NCI-H1694 treated with DMSO at 0.1 percent for 48 hours (cell line): ENCODE measurements at places on chromosomes 16 and 17.
A peak's percentile ranks its signal among the peaks of the same experiment; 100 is the strongest.

DNA sequence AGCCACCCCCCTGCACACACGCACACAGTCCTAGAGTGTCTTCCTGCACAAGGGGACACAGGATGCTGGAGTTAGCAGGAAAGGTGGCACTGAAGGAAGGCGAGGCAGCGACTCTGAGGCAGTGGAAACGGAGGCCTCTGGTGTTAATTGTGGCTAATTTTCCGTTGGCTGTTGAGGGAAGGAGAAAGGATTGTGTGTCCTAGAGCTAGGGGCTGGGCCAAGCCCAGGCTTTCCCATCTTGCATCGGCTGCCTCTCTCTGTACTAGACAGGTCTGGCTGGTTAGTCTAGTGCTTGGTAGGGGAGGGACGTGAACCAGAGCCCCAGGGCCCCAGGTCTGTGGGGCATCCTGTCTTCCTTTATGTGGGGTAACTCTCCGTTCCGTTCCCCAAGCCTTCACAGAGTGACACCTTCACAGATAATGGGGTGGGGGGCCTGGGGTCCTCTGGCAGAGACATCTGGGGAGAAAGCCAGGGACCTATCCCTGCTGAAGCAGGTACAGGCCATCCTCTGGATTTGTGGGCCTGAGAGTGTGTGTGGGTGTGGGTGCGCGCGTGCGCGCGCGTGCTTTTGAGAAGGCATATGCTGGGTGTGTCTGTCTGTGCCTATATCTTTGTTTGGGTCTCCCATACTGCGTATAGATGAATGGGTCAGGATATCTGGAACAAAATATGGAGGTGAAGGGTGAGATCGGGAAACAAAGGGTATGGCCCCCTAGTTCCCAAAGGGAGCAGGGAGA is at the start of gene CHD3:
Gene CHD3 (plus strand): TSS at position 606 of the 737 bp plus-strand sequence. CDS start 212 bp downstream, outside the sequence.
- peak; percentile 54 for DNase-seq

GRCh38 chr16:73019457-73020362 is 28.2 kb downstream of the ZFHX3 start:
- DNase-seq, result no peak

DNA sequence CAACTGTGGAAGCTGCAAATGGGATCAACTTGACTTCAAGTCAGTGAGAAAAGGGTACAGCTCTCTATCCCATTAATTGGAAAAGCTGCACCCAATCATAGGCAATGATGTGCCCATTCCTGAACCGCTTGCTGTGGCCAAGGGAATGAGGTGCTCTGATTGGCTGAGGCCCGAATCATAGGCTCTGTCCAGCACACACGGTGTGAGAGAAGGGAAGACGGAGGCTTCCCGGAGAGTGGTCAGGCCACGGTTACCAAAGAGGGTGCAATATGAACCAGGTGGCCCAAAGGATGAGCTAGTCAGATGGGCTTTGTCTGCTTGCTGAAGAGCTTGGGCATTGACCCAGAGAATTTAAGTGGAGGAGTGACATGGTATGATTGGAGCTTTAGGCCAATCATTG is 353.3 kb downstream of the CPPED1 start:
- no peak for DNase-seq

GRCh38 chr16:82138478-82139285 is 31.3 kb downstream of the MPHOSPH6 start:
- no peak for DNase-seq

- no peak for DNase-seq
Measured at GRCh38 chr17:67171560-67171959, 73.4 kb downstream of the HELZ start.

GRCh38 chr16:22847100-22847499 is 33.1 kb downstream of the HS3ST2 start:
- DNase-seq, result no peak

DNA sequence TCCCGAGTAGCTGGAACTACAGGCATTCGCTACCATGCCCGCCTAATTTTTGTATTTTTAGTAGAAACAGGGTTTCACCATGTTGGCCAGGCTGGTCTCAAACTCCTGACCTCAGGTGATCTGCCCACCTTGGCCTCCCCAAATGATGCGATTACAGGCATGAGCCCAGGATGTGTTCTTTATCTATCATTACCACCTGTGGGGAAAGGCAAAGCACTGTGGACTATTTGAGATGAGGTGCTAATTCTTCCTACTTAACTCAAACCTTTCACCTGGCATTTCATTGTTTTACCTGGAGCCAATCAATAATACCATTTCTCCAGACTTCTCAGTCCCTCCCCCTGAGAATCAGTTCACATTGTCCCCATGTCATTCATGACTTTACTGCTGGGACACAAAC is 20.4 kb upstream of the PPM1D start:
- DNase-seq, result no peak

DNA sequence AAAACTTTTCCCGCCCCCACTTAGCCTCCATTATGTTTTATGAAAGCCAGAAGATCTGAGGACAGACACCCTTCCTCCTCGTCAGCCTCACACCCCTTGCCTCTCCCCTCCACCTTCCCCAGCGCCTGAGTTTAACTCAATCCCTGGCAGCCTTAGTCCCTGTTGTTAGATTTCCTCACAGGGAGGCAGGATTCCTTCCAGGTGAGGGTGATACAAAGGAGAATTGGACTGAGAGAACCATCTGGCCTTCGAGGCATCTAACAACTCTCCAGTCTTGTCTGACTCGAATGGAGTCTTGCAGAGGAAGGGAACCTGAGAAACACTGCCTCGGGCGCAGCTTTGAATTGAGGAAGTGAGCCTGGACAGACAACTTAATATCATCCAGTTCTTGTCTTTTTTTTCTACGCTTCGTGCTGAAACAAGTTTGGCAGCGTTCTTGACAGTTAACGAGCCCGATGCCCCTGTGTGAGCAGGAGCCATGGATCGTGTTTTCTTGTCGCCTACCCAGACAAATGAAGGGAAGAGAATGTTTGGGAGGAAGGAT is 1.3 kb upstream of the ZNF768 start:
- no peak for DNase-seq

- no peak for DNase-seq
Measured at GRCh38 chr17:82187500-82187899, 25.1 kb downstream of the CCDC57 start.

DNA sequence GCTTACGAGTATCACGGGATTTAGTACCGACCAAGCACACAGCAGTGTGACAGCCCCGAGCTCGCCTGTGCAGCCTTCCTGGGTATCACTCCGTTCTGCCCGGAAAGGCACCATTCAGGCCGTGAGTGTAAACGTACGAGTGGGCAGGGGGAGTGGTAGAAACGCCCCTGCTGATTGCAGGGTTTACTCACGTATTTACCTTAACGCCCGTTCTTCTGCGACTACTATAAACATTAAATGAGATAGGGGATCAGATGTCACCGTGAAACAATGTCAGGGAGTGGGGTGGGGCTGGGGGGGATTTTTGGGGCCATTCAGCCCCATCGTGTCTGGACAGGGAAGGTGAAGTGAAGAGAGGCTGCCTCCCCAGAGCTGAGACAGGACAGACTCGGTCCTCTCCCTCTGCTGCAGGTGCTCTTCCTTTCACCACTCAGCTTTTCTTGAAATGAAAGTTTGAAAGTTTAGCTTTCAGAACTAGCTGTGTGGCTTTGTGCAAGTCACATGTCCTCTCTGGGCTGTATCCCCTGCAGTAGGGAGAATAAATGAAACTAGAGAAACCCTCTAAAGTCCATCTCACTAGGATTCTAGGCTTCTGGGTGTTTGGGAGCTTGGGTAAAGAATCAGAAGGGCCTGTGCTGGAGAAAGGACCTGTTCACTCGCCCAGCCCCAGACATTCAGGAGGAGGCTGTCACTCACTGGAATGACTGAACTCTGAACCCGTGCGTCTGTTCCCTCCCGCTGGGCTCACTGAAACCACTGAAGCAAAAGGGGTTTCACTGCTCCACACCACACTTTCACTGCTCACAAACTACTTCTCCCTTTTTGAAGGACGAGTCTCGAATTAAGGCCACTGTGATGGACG is 66.7 kb downstream of the RPA1 start:
- no peak for DNase-seq

DNA sequence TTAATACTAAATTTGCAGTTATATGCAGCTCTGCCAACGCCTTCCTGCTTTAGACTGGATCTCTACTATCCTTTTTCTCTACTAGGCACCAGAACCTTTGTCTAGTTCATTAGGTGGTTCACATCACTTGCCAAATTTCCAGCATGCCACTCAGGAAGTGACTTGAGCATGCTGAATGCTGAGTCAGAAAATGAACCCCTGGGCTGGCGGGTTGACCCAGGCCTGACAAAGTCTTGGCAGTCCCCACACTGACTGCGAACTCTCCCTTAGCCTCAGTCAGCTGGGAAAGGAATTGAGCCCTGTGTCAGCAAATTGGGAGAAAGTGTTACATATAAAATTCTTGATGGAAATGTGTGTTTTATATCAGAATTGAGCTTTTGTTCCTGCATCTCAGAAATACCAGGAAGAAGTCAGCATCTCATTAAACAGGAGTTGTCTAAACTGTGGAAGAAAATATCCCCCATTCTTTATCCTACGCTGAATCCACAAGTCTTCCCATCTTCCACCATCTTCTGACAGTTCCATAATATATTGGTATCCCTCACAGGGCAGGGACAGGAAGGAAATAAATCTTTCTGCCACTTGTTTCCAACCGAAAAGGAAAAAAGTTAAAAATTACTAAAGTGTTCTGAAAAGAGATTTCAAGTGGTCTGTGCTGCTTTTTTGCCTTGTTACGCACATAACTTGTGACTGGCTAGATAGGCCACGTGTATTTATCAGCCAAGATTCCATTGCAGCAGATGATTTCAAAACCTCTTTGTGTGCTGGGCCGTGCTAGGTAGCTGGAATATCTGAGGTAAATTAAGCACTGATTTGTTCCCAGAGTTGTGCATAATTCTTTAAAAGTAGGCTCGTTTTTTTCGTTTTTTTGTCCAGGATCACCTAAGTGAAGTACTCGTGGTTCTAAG is 16.7 kb upstream of the SLC12A3 start:
- DNase-seq, result no peak

- no peak for DNase-seq
Measured at GRCh38 chr16:87581857-87582215, 20.5 kb upstream of the JPH3 start.

GRCh38 chr16:48501516-48502377 is 108.2 kb downstream of the N4BP1 start:
- DNase-seq, result no peak

- no peak for DNase-seq
Measured at GRCh38 chr17:29570521-29570920, 2.0 kb downstream of the TP53I13 start.

DNA sequence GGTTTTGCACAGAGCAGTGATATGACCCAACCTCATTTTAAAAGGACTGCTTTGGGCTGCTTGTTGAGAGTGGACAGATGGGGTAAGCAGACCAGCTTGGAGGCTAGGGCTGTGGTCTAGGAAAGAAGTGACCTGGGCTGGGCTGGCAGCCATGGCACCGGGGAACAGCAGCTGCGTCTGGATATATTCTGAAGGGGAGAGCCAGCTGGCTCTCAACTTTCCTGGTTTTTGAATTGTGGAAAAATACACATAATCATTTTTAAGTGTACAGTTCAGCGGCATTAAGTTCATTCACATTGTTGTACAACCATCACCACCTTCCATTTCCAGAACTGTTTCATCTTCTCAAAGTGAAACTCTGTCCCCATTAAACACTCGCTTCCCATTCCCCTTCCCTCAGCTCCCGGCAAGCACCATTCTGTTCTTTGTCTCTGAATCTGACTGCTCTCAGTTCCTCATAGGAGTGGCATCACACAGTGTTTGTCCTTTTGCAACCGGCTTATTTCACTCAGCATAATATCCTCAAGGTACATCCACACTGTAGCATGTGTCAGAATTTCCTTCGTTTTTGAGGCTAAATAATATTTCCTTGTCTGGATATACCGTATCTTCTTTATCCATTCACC is 113.2 kb downstream of the SPECC1 start:
- peak; percentile 66 for DNase-seq

DNA sequence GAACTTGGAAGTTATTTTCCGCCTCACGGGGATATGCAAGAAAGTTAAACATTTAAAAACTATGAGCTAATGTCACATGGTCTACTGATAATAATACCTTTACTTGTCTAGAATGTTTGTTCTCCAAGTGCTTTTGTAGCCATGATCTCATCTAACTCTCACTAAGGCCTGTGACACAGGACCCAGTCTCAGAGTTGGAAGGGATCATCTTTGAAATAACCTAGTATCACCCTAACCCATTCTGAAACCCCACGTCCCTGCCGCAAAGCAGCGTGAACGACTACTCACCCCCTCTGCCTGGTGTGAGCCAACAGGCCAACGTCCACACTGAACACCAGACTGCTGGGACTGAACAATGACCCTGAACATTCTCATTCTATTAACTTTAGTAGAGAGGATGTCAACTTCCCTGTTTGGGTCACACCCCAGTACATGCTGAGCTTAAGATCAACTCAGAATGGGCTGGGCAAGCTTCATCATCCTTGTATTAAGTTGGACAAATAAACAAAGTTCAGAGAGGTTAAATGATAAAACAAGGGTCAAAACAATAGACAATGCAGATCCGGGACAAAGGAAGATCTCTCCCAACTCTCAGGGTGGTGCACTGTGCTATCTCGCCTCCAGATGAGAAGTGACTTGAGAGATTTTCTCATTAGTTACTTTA is 54.8 kb upstream of the BCAR1 start:
- no peak for DNase-seq

- no peak for DNase-seq
Measured at GRCh38 chr17:40071313-40072039, 8.7 kb downstream of the THRA start.

DNA sequence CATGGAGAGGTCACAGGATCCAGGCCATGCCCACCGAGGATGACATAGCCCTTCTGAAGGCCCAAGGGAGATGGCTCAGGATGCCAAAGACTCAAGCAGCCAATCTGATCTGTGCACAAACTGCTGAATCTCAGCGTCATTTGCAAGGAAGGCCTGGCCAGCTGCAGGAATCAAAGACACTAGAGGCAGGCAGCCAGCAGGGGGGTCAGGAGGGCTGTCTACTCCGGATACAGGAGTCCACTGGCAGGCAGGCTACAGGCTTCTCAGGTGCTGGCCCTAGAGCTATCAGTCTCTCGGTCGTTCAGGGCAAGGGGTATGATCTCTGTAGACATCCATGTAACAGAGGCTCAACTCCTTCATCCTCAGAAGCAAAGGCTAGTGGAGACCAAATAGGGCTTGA is 1735.3 kb downstream of the TP53TG3F start:
- DNase-seq, result no peak

DNA sequence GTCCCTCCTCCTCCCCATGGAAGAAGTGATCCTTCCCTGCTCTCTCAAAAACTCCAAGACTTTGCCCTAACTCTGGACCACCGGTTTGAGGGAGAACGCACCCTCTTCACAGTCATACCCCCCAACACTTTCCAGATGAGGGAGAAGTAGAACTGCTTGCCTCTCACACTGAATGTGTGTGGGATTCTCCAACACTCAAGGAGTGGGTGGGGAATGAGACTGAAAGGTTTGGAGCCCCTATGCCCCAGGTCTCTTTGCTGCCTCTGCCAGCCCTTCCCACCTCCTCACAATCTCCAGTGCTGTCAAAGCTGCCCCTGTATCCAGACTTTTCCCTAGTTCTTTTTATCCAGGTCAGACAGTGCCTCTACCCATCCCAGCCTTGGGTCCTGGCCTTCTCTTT is 11.4 kb downstream of the HOXB4 start:
- DNase-seq, result no peak
